ENCODE measurements at places on chromosomes 6 and 20.

- DNase-seq: no peak
Measured at GRCh38 chr20:39523405-39523804, 561.3 kb downstream of the DHX35 start.

DNA sequence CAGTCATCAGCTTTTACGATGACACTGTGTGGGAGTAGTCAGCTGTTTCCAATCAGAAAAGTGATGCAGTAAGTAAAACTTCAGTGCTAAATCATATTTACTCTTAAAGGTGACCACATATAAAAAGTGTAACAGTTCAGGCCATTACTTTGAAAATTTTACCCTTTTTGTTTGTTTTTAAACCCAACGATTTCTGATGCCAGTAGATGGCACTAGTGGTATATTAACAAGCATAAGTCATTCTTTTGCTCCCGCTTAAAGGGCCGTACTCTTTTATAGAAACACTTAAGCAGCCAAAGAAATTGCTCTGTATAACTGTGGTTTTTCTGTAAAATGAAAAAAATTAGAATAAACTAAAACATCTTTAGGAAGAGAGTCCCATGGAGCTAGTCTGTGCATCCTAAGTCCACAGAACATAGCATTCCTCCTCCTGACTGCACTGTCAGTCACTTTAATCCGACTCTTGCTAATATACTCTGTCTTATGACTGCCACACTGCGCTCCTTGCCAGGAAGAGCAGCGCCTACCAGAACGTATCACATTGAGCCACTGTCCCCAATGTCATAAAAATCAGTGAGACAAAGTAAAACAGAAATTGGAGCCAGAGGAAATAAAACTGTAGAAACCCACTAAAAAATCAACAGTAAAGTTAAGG lies 25.0 kb downstream of the HEBP2 start:
- peak; percentile 63 for DNase-seq

DNA sequence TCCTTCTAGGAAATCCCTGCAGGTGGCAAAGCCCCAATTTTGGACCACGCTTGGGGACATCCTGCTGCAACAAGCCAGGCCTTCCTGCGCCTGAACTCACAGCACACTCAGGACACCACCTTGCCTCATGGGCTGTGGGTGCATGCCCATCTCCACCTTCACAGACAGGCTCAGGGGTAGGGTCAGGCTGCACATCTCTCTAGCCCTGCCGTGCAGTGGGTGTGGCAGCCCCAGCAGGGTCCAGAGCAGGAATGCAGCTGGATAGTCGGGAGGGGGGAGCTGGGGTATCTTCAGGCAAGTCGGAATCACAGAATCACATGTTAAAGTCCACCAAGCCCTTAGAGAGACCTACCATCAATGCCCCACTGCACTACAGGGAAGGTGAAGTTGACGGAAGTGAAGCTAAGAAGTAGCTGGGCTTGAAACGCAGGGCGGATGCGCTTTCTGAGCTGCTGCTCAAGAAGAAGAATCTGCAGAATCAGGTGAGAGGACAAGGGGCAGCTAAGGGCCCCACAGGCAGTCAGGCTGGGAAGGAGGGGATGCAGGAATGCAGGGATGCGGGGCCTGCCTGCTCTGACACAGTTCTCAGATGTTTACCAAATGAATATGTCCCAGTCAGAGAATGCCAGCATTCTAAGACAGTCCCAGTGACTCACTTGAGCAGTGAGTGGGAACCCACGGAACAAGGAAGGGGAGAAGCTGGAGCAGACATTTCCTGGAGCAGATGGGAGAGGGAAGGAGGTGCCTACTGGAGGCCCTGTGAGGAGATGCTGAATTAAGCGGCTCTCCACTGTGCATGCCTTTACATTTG lies 11.3 kb downstream of the SERPINB6 start:
- DNase-seq: no peak

DNA sequence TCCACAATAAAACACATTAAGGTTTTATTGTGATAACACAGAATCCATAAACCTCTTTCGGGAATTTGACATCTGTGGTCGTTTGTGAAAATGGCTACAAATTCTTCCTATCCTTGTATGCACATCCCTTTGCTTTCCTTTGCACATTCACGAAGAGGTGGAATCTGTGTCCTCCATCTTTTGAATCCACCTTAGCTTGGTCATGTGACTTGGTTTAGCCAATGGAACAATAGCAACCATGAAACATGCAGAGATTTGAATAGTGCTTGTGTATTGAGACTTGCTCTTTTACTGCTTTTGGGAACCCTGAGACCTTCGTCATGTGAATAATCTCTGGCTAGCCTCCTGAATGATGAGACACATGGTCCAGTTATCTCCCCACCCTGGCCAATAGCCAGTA lies 49.7 kb upstream of the NOP56 start:
- DNase-seq: no peak

- no peak for DNase-seq
Measured at GRCh38 chr20:43237651-43238168, 48.0 kb upstream of the PTPRT start.

Measured in GM12865 (cell line).